Esophagus squamous epithelium (tissue), 5 donors: ENCODE measurements at places on chromosomes 12 and 14.

- DNase-seq, result no peak
These were observed 441 bp downstream of the RAB5B start for GRCh38 chr12:55974308-55974730.

- no peak for DNase-seq
These were observed 2.2 kb downstream of the ASIC1 start for GRCh38 chr12:50059440-50060119.

GRCh38 chr12:94203796-94204195 lies 55.4 kb downstream of the PLXNC1 start:
- DNase-seq, result no peak

DNA sequence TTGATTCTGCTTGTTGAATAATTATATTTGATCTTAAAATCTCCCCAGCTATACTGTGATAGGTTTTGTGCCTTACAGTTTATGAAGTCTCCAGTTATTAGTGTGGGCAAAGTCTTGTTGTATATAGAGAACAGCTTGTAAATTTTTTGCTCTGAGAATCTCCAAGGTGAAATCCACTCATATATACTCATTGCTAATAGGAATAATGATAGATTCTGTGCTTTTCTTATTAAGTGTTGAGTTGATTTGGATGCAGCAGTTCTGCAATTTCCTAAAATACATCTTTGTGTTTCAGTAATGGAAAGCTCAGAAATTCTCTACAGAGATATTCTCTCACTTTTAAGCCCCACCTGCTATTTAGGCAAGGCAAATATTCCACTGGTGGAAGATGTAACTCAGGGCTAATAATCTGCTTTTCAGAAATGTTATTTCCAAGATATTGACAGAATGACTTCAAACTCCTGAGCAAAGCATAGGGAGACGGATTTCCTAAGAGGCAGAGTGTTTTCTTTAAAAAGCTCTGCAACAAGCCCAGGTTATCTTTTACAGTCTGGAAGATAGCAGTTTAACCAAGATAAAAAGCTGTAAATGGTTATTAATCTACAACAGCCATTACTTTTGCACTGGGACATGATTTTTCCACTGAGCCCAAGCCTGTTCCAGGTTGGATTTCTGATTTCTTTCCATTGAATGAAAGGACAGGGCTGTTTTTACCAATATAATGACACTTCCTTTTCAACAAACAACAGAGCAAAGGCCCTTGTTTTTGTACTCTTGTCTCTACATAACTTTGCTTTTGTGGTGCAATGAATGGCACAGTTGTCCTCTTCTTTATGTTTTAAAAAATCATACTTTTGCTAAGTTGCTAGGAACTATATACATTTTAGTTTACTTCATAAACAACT lies 239.9 kb upstream of the ATP2B1 start:
- DNase-seq, result no peak

- no peak for DNase-seq
These were observed 791.2 kb downstream of the FLRT2 start for GRCh38 chr14:86321151-86321550.
